ENCODE measurements at places on chromosomes 13 and 19.
A peak's percentile ranks its signal among the peaks of the same experiment; 100 is the strongest.

DNA sequence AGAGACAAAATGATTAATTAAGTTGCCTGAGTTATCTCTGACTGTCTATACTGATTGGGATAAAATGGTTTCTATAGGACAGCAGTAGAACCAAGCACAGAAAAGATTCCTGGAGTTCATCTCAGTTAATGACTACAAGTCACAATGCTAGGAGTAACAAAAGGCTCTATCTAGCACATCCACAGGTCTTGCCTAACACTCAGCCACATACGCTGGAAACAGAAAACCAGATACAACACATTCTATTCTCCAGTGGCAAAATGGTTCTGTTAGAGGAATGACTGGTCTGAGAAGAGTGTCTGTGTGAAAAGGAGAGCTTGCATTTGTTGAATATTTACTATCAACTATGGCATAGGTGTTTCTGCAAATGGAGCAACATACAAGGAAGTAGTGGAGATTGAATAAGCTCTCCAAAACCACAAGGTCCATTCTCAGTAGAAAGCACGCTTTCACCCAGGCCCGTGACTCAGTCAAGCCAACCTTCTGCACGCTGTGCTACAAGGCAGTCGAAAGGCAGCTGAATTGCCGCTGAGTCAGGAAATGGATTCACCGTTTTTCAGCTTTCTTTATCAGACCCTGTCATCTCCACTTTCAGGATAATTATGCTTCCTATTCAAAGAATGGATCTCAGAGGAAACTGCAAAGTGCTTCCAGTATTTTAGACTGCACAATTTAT is 761.5 kb downstream of the EFNB2 start:
- DNase-seq, result no peak

- DNase-seq, result no peak
Observed at GRCh38 chr13:99617474-99618255, 116.4 kb downstream of the TM9SF2 start.

DNA sequence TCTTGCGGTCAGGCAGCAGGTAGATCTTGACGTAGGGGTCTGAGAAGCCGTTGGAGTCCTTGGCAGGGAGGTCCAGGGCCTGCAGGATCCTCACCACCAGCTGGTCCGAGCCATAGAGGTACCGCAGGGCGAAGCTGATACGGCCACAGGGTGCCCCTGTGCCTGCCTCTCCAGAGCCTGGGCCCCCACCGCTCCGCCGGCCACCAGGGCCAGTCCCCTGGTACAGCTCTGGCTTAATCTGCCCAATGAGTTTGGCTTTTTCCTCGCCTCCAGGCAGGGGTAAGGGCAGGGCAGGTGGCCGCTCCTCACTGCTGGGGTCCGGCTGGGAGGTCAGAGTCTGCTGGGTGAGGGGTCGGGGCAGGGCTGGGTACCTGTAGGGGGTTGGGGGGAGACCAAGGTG is 9.9 kb downstream of the SYT3 start:
- no peak for DNase-seq

DNA sequence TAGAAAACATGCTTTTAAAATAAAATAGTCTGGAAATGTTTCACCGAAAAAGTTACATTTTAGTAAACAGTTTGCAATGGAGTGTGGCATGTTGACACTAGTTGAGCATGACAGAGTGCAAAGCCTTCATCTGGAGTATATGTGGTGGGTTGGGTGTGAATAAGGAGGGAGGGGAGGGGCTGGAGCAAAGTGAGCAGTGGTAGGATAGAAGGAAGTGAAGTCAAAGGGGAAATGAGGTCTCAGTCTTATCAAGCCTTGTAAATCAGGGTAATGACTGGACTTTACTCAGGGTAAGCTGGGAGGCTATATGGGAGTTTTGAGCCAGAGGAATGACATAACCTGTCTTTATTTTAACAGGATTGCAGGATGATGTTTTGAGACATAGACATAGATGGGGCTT is 222.8 kb downstream of the PCDH20 start:
- DNase-seq, result no peak

DNA sequence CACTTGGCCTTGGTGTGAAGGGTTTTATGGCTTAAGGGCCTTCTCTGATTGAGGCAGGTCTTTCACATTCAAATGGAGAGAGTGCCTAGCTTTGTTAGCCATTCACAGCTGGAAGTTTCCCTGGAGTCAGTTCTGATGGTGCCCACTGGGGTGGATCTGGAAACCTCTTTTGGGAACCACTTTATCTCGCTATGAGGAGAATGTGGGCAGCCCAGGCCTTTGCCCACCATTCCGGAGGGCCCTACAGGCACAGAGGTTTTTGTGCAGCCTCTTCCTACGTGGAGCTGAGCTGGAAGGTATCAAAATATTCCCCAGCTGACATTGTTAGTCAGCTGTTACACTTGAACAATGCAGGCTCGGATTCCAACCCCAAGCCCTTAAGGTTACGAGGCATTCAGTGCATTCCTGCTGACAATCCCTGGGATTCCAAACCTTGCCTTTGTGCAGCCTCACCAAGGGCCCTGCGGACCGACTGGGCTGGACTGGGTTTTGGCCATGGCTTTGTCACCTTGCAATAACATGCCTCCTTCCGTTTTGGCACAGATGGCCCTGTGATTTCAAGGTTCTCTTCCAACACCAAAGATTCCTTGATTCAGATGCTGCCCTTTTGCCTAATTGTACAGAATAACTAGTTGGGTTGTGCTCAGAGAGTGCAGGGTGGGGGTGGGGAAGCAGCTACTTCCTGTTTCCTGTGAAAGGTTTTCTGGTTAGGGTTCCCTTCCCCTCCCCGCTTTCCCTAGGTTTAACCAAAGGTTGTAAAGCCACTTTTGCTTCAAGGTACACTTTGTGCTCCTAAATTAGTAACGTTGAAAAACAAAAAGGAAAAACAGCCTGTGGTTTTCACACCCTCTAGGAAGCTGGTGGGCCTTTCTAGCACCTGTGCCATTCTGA is 27.0 kb downstream of the SAE1 start:
- DNase-seq, result peak; percentile 17

DNA sequence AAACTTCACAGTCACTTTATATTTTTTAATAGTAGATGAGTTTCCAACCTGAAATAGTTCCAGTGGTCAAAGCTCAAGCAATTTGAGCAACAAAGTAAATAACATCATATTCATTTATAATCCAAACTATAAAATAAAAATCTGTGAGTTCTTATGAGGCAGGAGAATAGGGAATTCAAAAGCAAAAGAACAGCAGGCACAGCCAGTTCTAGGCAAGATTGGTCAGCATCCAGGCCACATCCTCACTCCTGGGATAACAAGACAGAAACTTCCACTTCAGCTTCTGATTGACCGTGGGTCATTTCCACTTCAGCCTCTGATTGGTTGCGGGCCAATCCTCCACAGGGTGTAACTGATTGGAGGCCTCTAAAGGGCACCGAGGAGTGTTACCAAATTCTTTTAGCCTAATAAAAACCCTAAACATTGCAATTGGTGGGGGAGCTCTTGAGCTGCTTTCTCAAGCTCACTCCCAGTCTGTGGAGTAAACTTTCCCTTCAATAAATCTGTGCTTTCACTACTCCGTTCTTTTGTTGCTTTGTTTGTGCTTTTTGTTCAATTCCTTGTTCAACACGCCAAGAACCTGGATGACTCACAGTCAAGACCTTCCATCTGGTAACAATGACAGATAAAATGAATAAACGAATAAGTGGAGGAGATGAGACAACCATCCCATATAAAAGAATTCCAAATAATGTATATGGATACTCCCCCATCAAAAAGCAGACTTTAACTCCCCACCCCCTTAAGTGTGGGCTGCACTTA is 42.6 kb upstream of the AMER2 start:
- DNase-seq, result no peak

DNA sequence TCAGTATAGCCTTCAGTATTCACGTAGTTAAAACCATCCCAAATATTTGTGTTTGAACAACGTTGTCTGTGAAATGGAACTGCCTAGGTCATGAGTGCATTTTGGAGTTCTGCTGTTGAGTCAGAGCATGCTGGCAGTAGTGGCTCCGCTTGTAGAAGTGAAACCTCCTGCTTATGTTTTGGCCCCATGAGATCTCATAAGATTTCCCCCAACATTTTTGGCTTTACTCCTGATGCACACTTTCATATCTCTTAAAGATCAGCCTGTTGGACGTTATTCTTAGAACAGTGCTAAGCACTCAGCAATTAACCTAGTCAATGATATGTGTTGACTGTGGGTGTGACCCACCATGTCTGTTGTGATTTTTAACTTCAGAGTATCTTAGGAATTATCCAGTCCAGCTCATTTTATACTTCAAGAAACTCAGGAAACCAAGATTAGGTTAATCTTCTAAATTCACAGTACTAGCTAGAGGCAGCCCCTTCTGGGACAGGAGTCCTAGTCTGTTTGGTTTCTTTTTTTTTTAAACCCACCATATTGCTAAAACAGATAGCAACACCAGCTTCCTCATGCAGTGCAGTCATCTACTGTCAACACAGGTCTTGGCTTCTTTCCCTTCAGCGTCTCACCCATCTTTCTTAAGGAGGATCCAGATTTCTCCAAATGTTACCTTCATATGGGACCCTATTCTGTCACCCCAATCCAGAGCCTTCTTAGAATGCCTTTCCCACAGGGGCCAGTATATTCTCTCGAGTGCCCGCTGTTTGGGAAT is 26.2 kb downstream of the RAP2A start:
- DNase-seq, result no peak

DNA sequence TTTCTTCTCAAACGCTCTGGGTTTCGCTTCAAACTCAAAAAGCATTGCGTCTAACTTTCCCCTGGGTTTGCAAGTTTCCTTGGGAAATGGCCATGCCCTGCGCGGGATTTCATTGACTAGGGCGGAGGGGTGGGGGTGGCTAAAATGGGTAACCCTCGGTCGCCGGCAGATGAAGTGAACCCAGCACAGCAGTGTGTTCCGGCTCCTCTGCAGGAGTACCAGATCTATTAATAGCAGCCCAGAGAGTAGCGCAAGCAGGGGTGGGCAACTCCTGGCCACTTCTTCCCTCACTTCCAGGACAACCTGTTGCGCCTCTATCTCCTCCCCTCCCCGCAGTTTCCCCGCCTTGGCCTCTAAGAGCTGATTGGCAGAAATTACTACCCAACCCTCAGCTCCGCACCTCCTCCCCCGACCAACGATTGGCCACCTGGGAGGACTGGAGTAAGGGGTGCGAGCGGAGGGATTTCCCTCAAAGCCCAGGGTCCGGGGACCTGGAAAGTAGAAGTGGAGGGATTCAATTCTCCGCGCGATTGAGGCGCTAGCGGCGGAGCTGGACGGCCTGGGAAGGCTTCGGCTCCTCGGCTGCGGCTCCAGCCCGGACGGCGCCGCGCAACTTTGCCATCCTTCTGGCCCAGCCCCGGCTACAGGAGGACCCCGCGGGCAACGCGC is at the start of gene FREM2:
Gene FREM2, plus strand, starts transcription at position 501 of the 669 bp plus-strand sequence. CDS start 268 bp downstream, outside the sequence.
- no peak for DNase-seq

DNA sequence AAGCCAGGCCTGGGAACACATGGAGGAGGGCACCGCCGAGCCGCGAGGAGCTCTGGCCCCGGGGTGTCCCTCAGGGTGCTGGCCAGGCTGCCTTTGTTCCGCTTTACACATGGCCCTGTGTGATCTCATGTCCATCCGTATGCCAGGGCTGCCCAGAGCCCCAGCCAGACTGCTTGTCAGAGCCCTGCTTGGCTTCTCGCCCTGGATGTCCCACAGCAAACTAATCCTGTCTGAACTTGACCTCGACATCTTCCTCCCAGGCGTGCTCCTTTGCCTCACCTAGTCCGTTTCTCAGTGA is 14.3 kb downstream of the BCKDHA start:
- DNase-seq, result no peak

- no peak for DNase-seq
Observed at GRCh38 chr19:19966862-19967261, 66.1 kb downstream of the ZNF93 start.

GRCh38 chr13:27973291-27973690 is 4.2 kb upstream of the CDX2 start:
- no peak for DNase-seq

DNA sequence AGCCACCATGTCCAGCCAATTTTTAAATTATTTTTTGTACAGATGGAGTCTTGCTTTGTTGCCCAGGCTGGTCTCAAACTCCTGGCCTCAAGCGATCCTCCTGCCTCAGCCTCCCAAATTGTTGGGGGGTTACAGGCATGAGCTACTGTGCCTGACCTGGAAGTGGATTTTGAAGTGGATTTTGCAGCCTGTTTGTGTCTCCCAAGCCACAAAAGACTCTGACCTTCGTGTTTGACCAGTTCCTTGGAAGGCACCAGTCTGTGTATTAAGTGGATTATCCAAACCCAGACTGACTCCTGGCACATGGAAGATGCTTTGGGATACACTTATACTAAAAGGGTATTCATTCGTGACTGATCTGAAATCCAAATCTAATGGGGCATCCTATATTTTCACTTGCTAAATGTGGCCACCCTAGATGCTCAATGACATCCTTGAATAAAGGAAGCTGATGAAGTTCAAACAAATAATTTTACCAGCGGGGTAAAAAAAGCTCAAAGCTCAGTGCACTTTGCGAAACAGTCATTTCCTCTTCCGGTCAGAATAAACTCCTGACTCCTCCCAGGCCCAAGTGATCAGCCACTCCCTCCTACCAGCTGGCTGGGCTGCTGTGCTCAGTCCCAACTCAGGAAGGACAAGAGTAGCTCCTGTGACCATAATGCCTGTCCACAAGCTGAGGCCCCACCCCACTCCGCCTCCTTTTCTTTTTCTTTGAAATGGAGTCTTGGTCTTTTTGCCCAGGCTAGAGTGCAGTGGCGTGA is 32.6 kb upstream of the GATAD2A start:
- DNase-seq, result peak; percentile 22

- no peak for DNase-seq
Observed at GRCh38 chr13:27336014-27336673, 65.5 kb downstream of the RASL11A start.

GRCh38 chr13:50357586-50358118 is 342.4 kb downstream of the KCNRG start:
- DNase-seq, result no peak

DNA sequence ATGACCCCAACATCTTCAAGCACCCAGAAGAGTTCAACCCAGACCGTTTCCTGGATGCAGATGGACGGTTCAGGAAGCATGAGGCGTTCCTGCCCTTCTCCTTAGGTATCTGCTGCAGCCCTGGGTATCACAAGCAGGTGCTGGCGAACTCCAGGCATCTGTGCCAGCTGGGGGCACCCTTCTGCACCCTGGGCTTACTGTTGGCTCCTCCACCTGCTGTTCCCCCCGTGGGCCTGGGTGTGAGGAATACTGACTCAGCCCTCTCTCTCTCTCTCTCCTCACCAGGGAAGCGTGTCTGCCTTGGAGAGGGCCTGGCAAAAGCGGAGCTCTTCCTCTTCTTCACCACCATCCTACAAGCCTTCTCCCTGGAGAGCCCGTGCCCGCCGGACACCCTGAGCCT is 13.0 kb downstream of the CYP2S1 start:
- DNase-seq, result no peak
